ENCODE measurements at places on chromosomes 5 and 9.

- DNase-seq: no peak
Observed at GRCh38 chr5:27208051-27208450, 169.7 kb upstream of the CDH9 start.

- DNase-seq: no peak
Observed at GRCh38 chr5:97094579-97095317, 47.7 kb downstream of the LIX1 start.

- DNase-seq: no peak
Observed at GRCh38 chr9:121662891-121663580, 11.6 kb downstream of the DAB2IP start.

- DNase-seq: no peak
Observed at GRCh38 chr5:62614355-62614754, 35.7 kb downstream of the LRRC70 start.

DNA sequence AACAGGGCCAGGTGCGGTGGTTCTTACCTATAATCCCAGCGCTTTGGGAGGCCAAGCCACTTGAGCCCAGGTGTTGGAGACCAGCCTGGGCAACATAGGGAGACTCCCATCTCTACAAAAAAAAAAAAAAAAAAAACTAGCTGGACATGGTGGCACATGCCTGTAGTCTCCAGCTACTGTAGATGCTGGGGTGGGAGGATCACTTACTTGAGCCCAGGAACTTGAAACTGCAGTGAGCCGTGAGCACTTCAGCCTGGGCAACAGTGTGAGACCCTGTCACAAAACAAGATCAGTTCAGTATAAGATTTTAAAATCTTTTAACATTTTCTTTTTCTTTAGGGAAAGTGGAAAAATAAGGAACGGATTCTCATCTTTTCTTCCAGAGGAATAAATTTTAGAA is 2.5 kb downstream of the BRIX1 start:
- DNase-seq: no peak

DNA sequence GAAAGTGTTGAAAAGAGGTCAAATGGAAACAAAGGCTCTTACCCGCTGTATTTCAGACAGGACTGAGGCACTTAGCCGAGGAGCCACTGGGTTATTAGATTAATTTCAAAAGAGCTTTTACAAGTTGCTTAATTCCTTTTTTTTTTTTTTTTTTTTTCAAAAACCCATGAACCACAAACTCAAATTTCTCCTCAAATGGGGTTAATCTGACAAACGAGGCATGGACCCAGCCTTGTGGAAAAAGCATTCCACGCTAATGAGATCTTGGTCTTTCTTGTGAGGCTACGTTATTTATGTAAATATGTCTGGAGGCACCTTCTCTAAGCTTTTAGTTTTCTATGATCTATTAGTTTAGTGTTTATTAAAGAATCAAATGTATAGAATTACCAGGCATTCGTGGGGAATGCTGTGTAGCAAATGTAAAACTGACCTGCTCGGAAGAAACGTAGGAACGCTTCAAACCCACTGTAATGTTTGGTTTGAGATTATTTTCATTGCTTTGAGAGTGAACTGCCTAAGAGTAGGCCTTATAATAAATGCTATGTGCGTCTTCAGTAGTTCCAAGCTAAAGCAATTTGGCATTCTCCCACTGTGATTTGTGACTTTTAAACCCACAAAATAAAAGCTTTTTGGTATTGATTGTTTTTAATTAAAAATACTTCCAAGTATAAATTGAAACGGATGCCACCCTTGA is 134.7 kb downstream of the CDH6 start:
- no peak for DNase-seq

- no peak for DNase-seq
Observed at GRCh38 chr9:131624636-131625507, 79.5 kb downstream of the PRRT1B start.

DNA sequence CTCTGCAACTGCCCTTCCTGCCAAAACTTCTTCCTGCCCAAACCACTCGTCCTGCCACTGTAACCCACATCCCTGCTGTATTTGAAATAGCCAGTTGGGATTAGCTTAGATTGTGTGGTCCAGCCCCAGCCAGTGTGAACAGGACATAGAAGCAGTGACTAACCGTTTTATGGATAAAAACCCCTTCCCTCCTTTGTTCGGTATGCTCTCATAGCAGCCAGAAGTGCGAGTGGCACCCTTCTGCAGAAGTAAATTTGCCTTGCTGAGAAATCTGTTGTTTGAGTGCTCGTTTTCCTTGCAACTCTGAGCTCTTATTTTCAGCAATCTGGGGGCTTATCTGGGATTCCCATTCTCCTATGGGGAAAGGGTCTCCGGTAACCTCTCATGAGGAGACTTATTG is 470.0 kb downstream of the PRDM9 start:
- DNase-seq: no peak

- no peak for DNase-seq
Observed at GRCh38 chr9:33620738-33621439, 96.8 kb downstream of the ANKRD18B start.

- peak; percentile 7 for DNase-seq
Observed at GRCh38 chr5:159515909-159516415, 185.7 kb upstream of the IL12B start.

DNA sequence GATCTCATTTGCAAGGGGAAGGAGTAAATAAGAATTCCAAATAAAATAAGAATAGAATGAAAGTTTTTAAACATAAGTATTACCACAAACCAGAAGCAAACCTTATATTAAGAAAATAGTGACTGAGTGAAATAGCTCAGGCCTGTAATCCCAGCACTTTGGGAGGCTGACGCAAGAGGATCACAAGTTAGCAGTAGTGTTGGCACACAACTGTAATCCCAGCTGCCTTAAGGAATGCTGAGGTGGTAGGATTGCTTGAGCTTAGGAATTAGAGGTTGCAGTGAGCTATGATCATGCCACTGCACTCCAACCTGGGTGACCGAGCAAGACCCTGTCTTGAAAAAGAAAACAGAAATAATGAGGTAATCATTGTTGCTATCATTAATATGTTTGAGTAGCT is 47.0 kb downstream of the APC start:
- no peak for DNase-seq

All from caudate nucleus (tissue), 63 donors.